ENCODE measurements at places on chromosomes 1 and 21. TPM values are rescaled to one million over a fixed set of nuclear protein-coding genes. Genes with fewer than 3 reads are reported as not detected.

- no peak overlapping the region for H3K4me3 ChIP-seq
- no peaks in the 10 kb centered on the region for H3K4me1 ChIP-seq
- H3K36me3 ChIP-seq: no peaks in the 10 kb centered on the region
- H3K27ac ChIP-seq: no peak overlapping the region
- DNase-seq: no peak
Measured at GRCh38 chr1:32810358-32810757, 6.8 kb downstream of the YARS1 start.

DNA sequence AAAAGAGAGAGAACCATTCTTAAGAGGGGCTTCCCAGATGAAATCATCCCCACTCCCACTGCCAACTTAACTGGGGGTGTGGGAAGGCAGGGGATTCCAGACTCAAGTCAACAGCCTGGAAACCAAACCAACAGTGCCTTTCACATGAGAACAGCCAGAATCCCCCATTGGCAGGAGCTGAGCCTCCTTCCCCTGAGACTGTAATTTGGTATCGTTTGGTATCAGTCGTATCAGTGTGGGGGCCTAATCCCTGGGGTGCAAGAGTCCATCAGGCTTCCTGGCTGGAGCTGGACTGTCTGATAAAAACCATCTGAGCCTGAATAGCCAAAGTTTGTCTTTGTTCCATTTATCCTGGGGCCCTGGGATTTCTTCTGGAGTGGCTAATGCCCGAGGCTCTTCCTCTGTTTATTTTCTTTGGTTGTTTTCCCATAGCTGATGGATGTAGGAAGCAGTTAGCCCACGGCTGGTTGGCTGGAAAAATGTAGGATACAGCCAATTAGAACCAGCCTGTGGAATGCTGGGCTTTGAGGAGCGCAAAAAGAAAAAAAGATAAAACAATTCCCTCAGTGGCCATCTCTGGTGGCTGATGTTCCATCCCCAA is 84.6 kb downstream of the LAMC2 start:
- H3K27me3 ChIP-seq: no peaks in the 10 kb centered on the region
- H3K4me3 ChIP-seq: no peak overlapping the region
- H3K27ac ChIP-seq: no peak overlapping the region
- peak; percentile 32 for DNase-seq
- no peaks in the 10 kb centered on the region for H3K4me1 ChIP-seq
- H3K36me3 ChIP-seq: no peaks in the 10 kb centered on the region

- DNase-seq: no peak
- no peaks in the 10 kb centered on the region for H3K4me1 ChIP-seq
- H3K27ac ChIP-seq: no peak overlapping the region
- no peaks in the 10 kb centered on the region for H3K36me3 ChIP-seq
- H3K4me3 ChIP-seq: no peak overlapping the region
Measured at GRCh38 chr21:28298251-28298672, 694.4 kb downstream of the LTN1 start.

DNA sequence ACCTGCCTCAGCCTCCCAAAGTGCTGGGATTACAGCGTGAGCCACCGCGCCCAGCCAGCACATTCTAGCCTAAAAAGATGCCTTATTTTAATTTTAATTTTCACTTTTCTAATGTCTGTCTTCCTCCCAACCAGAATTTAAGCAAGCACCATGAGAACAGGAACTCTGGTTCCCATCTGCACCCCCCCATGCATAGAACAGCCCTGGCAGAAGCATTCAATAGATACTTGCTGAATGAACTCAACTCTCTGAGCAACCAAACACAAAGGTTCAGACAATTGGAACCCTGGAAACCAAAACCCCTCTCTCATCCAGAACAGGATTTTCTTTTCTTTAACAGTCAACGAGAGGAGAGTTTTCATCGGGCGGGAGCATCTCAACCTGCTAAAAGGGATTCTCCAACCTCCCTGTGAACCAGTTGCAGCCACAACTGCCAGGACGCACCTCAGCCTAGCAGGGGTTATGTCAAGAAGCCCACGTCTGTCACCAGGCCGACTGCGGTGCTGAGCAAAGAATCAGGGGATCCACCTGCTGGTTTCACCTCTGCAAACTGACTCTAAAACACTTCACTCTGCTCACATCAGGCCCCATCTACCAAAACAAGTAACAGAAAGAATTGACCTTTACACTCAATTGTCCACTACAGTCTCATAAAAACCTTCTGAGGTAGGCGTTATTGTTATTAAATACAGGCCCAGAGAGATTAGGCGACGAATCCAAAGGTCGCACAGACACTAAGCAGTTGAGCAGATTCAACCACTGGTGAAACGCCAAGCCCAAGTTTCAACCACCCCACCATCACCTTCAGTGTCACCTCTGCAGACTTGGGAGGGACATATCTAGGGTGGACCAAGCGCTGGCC is 1.7 kb downstream of the KIAA2013 start:
- peaks cover 80% of the 10 kb centered on the region for H3K4me1 ChIP-seq
- H3K27me3 ChIP-seq: no peaks in the 10 kb centered on the region
- peak; percentile 69 for DNase-seq
- peak overlapping the region; percentile 92 for H3K4me3 ChIP-seq
- peak overlapping the region; percentile 83 for H3K27ac ChIP-seq
- H3K36me3 ChIP-seq: peaks cover 41% of the 10 kb centered on the region

DNA sequence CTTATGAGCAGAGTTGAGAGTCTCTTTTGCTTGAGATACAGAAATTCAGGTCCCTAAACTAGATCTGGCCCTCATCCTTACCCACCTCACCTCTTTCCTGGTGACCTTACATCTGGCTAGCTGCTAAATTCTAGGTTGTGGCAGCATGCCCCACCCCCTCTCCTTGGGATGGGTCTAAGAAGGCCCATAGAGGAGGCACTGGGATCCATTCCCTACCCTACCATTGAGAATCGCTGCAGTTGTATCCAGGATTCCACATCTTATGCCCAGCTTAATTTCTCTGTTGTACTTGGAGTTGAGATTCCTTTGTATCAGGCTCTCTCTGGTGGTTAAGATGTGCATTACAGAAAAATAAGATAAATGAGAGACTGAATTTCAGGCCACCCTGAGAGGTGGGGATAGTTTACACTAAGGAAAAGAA is 9.5 kb upstream of the TMEM39B start:
- no peak overlapping the region for H3K27ac ChIP-seq
- H3K4me1 ChIP-seq: peaks cover 7% of the 10 kb centered on the region
- H3K27me3 ChIP-seq: no peaks in the 10 kb centered on the region

- peaks cover 74% of the 10 kb centered on the region for H3K4me1 ChIP-seq
- H3K36me3 ChIP-seq: peaks cover 39% of the 10 kb centered on the region
- H3K4me3 ChIP-seq: peak overlapping the region; percentile 73
- H3K27me3 ChIP-seq: no peaks in the 10 kb centered on the region
- DNase-seq: peak; percentile 88
- peak overlapping the region; percentile 93 for H3K27ac ChIP-seq
Measured at GRCh38 chr1:37477198-37477931, 3.0 kb downstream of the ZC3H12A start.

DNA sequence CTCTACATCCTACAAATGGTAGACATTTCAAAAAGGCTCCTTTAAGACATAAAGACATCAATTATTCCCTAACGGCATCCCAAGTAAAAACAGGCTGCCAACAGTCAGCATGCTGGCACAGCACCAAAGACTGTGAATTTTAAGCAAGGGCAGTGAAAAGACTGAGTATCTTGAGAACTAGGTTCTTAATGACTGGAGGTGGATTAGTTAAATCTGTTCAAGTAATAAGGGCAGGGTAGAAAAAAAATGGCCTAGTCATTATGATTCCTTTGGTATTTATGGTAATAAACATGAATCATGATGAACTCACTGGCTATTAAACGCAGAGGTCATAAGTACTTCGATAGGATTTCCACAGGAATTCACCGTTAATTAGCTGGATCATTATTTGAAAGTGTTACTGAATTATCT is 75.2 kb downstream of the KIFAP3 start:
- H3K27ac ChIP-seq: no peak overlapping the region
- no peak overlapping the region for H3K4me3 ChIP-seq
- H3K36me3 ChIP-seq: no peaks in the 10 kb centered on the region
- DNase-seq: no peak

DNA sequence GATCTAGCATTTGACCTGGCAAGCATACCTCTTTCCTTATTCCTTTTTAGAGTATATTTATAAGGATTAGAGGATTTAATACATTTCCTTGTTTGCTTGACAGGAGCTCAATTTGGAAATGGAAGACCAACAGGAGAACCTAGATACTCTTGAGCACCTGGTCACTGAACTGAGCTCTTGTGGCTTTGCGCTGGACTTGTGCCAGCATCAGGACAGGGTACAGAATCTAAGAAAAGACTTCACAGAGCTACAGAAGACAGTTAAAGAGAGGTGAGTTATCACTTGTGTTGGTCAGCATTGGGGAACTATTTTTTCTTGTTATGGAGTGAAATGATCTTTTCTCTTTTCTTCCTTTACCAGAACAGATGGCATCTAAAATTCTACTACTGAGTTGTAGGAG is 123.4 kb upstream of the BMP8A start:
- H3K27ac ChIP-seq: no peak overlapping the region
- DNase-seq: no peak
- no peaks in the 10 kb centered on the region for H3K27me3 ChIP-seq
- H3K4me1 ChIP-seq: no peaks in the 10 kb centered on the region
- no peak overlapping the region for H3K4me3 ChIP-seq
- H3K36me3 ChIP-seq: no peaks in the 10 kb centered on the region

- no peaks in the 10 kb centered on the region for H3K4me1 ChIP-seq
- H3K27me3 ChIP-seq: no peaks in the 10 kb centered on the region
- no peak overlapping the region for H3K4me3 ChIP-seq
- peak overlapping the region; percentile 21 for H3K27ac ChIP-seq
- DNase-seq: no peak
Measured at GRCh38 chr1:169161496-169162194, 55.2 kb downstream of the ATP1B1 start.

DNA sequence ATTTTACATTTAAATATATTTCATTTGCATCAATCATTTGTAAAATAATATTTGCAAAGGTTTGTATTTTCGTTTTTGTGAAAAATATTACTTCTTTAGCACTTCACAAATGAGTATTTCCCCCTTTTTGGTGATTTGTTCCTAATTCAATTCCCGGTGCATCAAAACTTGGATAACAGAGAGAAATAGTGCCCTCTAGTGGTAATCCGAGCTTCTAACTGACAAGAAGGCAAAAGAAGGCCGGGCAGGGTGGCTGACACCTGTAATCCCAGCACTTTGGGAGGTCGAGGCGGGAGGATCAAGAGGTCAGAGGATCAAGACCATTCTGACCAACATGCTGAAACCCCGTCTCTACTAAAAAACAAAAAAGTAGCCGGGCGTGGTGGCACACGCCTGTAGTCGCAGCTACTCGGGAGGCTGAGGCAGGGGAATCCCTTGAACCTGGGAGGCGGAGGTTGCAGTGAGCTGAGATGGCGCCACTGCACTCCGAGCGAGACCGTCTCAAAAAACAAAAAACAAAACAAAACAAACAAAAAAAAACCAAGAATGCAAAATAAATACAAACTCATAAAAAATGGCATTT is 137.7 kb downstream of the COL11A1 start:
- H3K4me3 ChIP-seq: no peak overlapping the region
- DNase-seq: no peak
- H3K4me1 ChIP-seq: no peaks in the 10 kb centered on the region
- H3K27me3 ChIP-seq: no peaks in the 10 kb centered on the region

DNA sequence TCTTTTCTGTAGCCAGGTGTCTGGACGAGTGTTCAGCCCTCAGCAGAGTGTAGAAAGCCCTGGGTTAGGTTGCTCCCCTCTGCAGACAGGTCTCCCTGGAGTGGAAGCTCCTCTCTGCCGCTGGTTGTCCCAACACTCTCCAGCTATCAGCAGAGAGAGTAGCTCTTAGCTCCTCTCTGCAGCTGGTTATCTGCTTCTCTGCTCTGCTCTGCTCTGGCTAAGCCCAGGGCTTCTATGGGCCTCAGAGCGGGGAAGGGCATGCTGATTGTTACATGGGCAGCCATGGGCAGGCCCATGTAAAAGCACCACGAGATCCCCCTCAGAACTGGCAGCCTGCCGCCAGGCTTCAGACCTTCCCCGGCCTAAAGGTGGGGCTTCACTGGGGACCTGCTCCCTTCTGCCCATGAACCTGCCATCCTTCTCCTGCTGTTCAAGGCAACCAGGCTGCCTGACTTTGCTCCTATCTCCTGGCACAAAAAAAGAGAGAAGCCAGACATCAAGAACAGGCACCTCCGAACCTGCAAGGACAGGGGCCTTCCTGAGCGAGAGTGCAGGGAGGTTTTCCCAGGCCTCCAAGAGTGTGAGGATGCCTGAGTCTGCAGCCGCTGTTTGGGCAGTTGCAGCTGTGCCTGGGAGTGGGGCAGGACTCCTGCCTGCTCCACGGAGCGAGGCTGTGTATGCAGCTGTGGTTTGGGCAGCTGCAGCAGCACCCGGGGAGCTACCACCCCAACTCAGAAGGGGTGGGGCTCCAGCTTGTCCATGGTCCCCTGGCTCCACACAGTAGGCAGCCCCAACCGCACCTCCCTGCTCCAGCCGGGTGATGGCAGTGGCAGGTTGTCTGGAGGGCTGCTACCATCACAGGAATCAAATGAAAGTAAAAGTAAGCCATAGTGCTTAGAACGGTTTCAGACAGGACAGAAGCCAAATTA is 973.7 kb downstream of the LTN1 start:
- DNase-seq: no peak
- no peaks in the 10 kb centered on the region for H3K36me3 ChIP-seq
- no peaks in the 10 kb centered on the region for H3K4me1 ChIP-seq
- H3K4me3 ChIP-seq: no peak overlapping the region
- H3K27me3 ChIP-seq: no peaks in the 10 kb centered on the region

DNA sequence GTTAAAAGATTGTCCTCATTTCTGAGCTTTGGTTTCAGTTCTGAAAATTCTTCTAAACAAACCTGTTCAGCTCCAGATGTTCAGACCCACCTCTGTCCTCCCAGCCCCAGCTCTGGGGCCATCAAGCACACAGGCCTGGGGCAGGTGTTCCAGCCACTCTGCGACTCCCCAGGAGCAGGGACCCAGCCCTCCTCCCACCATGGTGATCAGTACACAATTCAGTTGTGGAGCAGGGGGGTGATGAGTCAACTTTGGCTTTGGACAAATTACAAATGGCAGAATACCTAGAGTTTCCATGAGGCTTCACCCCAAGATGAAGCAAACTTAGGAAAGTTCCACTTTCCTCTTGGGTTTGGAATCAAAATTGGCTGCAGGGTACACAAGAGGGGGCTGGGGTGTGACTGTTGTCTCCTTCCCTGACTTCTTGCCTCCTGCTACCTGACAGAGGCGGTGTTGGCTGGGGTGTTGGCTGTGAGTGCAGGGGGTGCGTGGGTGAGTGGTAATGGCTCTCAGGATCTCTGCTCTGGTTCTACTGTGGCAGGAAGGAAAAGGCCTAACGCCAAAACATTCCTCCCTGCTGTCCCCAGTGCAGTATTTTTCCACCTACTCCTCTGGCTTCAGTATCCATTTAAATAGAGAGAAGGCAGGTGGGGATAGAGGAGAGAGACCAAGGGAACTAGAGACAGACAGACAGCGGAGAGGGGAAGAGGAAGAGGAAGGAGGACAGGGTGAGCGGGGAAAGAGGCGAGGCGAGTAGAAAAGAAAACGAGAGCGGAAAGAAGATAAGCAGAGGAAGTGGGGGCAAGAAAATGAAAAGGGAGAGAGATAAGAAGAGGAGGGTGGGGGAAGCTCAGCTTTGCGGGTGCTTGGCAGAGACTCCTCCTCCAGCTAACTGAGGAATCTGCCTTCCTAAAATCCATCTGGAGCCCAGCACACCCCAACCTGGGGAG is 20.6 kb upstream of the LRRN2 start:
- no peak overlapping the region for H3K27ac ChIP-seq
- no peaks in the 10 kb centered on the region for H3K27me3 ChIP-seq
- no peak for DNase-seq
- no peaks in the 10 kb centered on the region for H3K36me3 ChIP-seq

The PLA2G4A gene
- total RNA-seq: 7.0 TPM

The GJB3 gene
- 1.5 TPM for total RNA-seq

The GJC2 gene
- total RNA-seq: 0.88 TPM

The DIPK1A gene
- 5.1 TPM for total RNA-seq

The OR14I1 gene
- not detected for total RNA-seq

Data from Peyer's patch (tissue), 4 donors.